ENCODE measurements at places on chromosomes 2 and 18. TPM values are rescaled to one million over a fixed set of nuclear protein-coding genes. Genes with fewer than 3 reads are reported as not detected.

- DNase-seq, result no peak
These were observed 22.6 kb upstream of the DCDC2C start for GRCh38 chr2:3680548-3681345.

DNA sequence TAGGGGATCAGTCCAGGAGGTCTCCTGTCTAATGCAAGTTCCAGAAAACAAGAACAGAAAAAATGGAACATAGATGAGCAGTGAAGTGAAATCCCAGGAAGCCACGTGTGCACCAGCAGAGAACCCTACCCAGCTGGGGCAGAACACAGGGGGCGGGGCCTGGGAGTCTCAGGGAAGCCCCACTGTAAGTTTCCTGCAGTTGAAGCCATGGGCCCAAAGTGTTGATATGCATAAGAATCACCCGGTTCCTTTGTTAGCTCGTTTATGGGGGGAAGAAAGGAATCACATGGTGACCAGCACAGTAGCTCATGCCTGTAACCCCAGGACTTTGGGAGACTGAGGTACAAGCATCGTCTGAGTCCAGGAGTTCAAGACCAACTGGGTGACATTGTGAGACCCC lies 131.3 kb downstream of the INO80D start:
- no peak for DNase-seq

- DNase-seq, result no peak
These were observed 1.9 kb upstream of the ST3GAL5 start for GRCh38 chr2:85890522-85891176.

- peak; percentile 70 for DNase-seq
These were observed 31.9 kb downstream of the EFEMP1 start for GRCh38 chr2:55891671-55892094.

CBLN2 gene
- not detected for total RNA-seq

ARMC9 gene
- 23.4 TPM for total RNA-seq

DNA sequence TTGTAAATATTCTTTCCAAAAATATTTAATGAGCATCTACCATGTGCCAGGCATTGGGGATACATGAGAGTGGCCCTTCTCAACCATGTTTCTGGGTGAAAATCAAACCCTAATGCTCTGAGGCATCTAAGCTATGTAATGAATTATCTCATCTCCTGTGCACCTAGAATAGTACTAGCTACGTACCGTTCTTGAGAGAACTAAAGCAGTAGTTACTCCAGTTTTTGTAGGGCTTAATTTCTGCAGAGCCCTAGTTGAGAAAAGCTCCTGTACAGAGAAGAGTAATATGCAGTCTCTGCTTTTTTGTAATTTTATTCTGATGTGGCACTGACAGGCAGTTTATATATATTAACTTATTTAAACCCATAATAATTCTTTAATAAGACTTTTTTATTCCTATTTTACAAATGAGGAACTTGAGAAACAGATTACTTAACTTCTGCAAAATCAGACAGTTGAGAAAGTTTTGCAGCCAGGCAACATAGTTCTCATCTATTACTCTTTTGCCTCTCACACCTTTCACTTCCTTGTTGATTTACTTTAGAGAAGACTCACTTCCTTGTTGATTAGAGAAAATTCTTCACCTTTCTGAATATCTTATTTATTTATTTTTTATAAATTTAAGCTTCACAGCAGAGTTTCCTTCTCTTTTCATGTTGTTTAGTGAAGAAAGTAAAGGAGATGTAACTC lies 3.1 kb downstream of the SPOPL start:
- DNase-seq, result no peak

DNA sequence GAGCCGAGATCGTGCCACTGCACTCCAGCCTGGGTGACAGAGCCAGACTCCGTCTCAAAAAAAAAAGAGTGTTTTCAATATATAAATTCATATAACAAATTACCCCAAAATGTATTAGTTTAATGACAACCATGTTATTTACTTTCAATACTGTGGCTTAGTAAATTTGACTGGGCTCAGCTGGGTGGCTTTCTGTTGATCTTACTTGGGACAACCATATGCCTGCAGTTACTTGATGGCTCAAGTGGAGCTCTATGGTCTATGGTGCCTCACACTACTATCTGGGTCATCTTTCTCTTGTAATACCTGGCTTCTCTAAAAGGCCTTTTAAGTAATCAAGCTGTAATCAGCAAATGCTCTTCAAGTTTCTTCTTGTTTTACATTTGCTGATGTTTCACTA lies 341.5 kb upstream of the SPHKAP start:
- no peak for DNase-seq

SERPINB8 gene
- 7.2 TPM for total RNA-seq

Measured in PC-9 (cell line).